Activated T-cell treated with anti-CD3 and anti-CD28 coated beads, Interleukin-2, amount 50 U/mL, for 48 hours (primary cell): ENCODE measurements at places on chromosomes 13 and 19.

GRCh38 chr19:35942235-35942634, 6.1 kb downstream of the LRFN3 start:
- DNase-seq, result no peak

- DNase-seq, result no peak
Observed at GRCh38 chr19:11813703-11814028, 407 bp upstream of the ZNF440 start.

- DNase-seq, result no peak
Observed at GRCh38 chr19:8561075-8561764, 16.0 kb downstream of the MYO1F start.

DNA sequence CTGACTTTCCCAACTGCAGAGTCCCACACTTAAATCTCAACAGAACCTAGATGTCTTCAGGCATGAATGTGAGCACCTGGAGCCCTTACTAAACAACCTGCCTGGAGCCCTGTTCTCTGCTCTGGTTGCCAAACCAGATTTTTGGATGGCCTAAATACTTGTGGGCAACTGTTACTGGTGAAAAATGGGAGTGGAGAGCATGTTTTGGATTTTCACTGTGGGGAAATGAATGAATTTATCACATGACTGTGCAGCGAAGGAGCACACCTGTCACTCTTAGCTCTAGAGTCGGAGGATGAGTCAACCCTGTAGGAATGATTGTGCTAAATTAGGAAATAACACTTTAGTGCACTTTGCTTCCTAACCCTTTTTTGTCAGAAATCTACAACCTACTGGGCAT, 30.3 kb downstream of the SHISA2 start:
- no peak for DNase-seq

DNA sequence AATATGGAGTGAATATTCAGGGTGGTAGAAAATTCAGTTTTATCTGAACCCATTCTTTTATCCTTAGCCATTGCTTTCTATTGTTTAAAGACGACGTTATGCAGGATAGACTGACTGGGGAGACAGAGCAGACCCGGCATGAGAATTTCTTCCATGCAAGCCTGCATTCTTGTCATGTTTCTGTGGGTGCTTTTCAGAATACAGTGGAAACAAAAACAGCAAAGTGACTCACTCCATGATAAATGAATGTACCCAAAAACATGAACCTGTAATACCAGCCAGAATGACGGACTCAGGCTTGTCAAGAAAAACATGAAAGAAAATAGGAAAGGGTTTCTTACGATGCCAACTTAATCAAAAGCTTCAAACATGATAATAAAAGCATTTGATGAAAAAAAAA, 924.0 kb downstream of the EFNB2 start:
- no peak for DNase-seq

DNA sequence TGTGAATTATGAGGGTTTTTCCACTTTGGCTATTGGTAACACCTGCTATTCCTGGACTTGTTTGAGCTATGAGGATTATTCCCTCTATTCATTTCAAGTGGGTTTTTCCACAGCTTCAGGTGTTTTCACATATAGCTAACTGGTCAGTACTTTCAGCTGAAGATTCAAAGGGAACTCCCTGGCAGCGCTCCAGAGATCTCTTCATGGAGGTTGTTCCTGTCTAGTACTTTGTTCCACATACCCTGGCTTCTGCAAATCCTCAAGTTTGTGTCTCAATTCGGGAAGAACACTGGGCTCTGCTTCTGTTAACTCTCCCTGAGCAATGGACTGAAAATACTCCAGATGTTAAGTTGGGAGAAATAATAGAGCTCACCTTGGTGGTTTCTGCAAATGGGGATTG, 5.6 kb upstream of the ZNF607 start:
- no peak for DNase-seq

DNA sequence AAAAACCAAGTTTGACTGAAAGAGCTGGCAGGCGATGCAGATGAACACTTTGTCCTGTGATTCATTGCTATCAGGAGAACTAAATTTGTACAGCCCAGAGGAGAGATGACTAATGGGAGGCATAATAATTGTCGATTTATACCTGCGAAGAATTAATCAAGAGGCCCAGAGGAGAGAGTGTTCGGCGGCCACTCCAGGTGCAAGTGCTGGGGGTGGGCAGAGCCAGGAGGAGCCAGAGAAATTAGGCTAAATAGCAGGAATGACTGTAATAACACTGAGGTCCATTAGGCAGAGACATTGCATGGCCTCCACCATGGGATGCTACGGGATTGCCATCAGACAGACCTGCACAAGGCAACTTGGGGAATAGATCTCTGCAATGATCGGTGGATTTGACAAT, 107.7 kb upstream of the UQCRFS1 start:
- DNase-seq, result no peak

- DNase-seq, result no peak
Observed at GRCh38 chr19:11138601-11139300, 16.8 kb downstream of the SPC24 start.

- DNase-seq, result no peak
Observed at GRCh38 chr19:21921691-21922180, 85.8 kb upstream of the ZNF43 start.

GRCh38 chr13:51714663-51715168, 89.2 kb downstream of the DHRS12 start:
- no peak for DNase-seq

- peak; percentile 76 for DNase-seq
Observed at GRCh38 chr19:6459262-6460098, at the start of gene SLC25A23. Gene SLC25A23 (minus strand): TSS chr19:6459792. CDS start chr19:6459628, 164 bp downstream.

- peak; percentile 24 for DNase-seq
Observed at GRCh38 chr19:38388349-38389100, at the start of gene SPRED3. Gene SPRED3 (plus strand): TSS chr19:38388697. CDS start chr19:38390303, 1,606 bp downstream.

DNA sequence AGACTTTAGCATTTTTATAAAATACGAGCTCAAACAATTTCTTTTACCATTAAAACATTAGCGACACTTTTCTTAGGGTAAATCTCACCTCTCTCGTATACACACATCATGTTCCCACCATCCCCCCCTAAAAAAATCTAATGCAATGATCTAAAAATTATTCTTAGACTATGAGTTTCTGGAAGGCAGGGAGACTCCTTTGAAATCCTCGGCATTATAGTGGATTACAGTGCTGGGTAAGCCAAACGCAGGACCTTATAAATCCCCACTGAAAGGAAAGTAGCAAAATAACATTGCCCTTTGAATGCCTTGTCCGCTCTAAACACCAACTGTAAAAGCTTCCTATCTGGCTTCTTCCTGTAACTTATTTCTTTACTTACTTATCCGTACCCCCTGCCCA, 35.0 kb downstream of the NUFIP1 start:
- no peak for DNase-seq

- DNase-seq, result no peak
Observed at GRCh38 chr13:35771898-35772297, 295.4 kb upstream of the MAB21L1 start.

GRCh38 chr13:38647312-38647711, 39.6 kb upstream of the FREM2 start:
- no peak for DNase-seq

- DNase-seq, result no peak
Observed at GRCh38 chr13:20796791-20797508, 23.2 kb upstream of the EEF1AKMT1 start.

GRCh38 chr13:36919171-36919832, 736 bp downstream of the SMAD9 start:
- DNase-seq, result peak; percentile 20

GRCh38 chr13:60627071-60627686, 230.2 kb downstream of the TDRD3 start:
- no peak for DNase-seq

DNA sequence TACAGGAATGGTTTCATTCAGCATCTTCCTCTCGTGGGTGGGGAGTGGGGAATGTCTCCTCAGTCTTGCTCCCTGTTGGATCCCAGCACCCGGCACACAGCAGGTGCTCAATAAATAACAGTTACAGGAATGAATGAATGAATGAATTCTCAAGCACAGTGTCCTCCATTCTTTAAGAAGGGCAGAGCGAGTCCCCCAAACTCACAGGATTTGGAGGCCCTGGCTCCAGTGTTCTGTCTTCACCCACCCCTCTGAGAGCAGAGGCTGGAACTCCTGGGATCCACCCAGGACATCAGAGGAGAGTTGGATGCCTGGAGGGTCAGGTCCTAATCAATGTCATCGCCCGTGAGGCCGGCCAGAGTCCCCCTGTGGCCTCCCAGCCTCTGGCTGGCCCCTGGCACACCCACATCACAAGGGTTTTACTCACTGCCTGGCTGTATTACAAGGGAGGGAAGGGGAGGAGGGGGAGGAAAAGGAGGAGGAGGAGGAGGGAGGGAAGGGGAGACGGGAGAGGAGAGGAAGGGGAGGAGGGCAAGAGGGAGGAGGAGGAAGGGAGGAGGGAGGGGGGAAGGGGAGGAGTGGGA, 8.7 kb upstream of the CREB3L3 start:
- DNase-seq, result no peak

- no peak for DNase-seq
Observed at GRCh38 chr13:45700971-45701900, 884 bp upstream of the CBY2 start.

DNA sequence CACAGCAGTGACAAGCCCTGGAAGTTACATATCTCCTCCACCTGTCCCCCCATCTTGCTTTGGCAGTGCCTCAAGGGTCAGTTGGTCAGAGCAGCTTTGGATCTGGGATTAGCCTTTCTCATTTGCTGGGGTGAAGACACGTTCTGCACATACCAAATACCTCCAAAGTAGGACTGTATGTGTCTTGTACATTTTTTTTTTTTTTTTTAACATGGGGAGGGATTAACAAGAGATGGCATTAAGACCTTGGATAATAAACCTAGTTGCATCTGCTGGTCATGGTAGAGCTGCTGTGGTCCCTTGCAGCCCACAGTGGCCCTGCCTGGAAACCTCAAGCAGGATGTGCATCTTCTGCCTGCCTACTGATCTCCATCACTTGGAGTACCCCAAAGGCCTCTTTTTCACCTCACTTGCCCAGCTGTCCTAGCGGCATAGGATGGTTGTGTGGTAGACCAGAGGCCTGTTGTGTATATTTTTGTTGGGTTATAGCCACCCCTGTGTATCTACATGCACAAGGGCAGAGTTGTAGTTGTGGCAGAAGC, 2.5 kb downstream of the RPS19 start:
- DNase-seq, result peak; percentile 36
